ENCODE measurements at places on chromosomes 4 and X.

- DNase-seq = no peak
Observed at GRCh38 chr4:87055311-87055710, 120.5 kb downstream of the AFF1 start.

DNA sequence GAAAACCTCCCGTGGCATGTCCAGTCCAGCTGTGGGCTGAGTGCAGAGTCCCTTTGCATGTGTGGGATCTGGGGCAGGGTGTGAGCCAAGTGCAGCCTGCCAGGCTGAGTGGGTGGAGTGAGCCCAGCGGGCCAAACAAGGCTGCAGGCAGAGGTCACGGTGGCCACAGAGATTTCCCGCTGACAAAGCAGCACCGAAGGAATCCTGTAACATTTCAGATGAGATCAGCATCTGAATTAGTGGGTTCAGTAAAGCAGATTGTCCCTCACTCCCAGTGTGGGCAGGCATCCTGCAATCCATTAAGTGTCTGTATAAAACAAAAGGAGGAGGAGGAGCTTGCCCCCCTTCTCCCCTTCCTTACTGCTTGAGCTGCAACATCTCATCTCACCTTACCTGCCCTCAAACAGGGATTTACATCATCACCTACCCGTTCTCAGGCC lies 324.4 kb downstream of the FAT4 start:
- DNase-seq = no peak

DNA sequence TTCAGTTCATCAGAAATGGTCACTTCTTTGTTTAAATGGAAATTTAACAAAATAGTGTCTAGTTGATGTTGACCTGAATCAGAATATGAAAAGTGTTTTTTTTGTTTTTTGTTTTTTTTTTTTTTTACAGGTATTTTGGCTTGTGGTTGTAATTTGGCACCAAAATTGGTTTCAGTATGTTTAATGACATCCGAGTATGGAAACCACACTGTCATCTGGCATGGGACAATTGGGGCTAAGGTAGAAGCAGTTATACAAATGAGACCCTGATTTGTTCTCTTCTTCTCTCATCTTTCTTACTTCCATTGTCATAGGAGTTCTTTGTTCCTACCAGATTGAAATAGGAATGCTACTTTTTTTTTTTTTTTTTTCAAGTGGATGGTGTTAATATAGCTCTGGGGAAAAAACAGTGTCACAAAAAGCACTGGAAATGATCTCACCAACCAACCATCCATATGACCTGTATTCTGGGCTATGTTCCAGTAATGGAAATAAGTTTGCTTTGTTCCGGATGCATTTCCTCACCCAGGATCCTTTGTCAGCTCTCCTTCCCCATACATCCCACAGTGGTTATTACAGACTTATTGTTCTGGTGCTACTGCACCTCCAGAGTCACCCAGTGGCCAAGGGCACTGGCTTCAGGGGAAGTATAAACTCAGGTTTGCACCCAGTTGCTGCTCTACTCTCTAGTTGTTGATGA lies 95.8 kb downstream of the ATXN3L start:
- DNase-seq = no peak

- DNase-seq = no peak
Observed at GRCh38 chr4:108834835-108835384, 72.1 kb upstream of the ETNPPL start.

GRCh38 chr4:25030277-25031076 lies at the start of gene LGI2:
TSS of gene LGI2 (minus strand) at chr4:25030946. CDS start at chr4:25030693, 253 bp downstream.
- no peak for DNase-seq

DNA sequence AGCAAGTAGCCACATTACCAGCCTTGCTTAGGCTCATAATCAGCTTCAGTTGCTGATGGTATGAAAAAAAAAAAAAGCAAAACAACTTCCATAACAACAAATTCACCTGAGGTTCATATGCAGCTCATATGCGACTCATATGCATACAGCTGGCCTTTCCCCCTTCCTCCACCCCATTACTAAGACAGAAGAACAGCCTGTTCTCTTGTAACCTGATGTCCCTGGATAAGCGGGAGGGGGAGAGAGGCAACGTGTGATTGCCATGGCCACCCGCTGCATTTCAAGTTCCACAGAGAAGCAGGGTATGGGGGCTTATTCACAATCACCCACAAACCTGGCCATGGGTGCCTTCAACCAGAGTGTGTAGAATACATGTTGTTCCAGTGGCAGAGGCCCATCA lies 95.1 kb upstream of the DGKK start:
- DNase-seq = no peak

- no peak for DNase-seq
Observed at GRCh38 chrX:54991706-54992105, 2.3 kb downstream of the PFKFB1 start.

DNA sequence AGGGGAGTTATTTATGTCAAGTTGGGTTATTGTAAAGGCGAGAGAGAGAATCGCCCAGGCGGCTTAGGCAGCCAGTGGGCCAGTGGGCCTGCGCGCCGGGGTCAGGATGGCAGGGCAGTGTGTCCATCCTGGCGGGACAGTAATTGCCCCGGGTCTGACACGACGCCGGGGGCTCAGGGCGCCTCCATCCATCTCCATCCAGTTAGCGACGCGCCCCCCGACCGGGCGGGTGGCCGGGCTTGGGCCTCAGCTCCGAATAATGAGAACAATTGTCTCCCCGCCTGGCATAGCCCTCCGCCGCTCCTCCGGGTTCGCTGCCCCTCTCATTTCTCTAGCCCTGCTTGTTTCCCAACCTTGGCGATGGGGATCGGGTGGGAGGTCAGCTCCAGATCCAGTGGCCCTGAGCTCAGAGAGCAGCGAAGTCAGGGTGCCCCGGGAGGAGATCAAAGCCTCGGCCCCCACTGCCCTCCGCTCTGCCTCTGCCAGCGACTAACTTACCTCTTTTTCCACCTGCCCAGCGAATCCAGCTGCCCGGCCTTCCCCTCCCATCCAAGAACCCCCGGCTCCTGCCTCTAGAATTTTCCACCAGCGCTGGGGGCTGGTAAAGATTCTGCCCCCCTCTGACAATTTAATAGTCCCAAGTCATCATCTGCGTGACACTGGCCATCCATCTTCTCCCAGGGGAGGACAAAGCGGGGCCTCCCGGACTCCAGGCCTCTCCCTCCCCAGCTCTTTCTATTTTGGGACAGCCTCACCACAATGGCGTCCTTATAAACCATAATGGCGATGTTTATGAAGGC lies 56.9 kb upstream of the TMEM33 start:
- no peak for DNase-seq

DNA sequence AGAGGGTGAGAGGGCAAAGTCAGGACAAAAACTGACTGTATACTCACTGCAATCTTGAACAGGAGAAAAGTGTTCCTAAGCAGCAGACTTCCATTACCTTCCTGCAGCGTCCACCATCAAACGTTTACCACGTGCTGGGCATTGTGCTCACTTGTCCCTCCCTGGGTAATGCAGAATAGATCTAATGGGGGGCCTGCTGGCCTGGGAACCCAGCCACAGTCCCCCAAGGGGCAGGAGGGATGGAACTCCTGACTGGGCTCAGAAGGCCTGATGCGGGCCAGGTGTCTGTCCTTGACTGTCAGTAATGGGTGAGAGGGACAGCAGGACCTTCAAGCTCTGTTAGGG lies 37.6 kb upstream of the FAM156A start:
- DNase-seq = no peak

GRCh38 chr4:38752941-38753806 lies 29.6 kb downstream of the TLR10 start:
- DNase-seq = no peak

GRCh38 chr4:128354205-128354821 lies 66.7 kb upstream of the PGRMC2 start:
- no peak for DNase-seq

DNA sequence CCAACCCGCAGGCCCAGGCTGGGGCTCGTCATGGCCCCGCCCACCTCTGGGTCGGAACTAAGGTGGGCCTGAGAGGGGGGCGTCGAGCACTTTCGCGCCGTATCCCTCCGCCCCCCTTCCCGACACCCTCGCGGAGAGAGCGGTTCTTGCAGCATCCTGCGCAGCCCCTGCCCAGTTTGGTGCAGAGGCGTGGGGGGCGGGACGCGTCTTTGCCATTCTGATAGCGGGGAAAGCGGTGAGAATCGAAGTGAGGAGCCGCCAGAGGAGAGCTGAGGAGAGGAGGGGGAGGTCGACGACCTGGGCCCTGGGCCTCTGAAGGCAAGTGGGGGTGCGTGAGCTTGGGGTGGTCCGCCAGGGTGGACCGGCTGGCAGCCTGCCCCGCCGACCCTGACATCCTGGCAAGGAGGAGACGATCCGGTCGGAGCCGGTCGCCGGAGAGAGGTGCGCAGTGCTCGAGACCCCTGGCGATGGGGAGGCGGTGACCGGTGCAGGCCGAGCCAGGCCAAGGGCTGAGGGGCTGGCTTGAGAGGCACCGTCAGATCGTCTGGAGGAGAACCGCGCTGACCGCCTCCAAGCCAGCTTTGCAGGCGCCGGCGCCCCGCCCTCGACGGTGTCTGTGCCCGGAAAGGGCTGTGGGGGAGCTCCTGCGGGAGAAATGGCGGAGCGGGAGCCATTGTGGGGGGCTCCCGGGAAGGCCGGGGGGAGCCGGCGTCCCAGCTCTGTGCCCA lies 25.5 kb downstream of the GPRASP3 start:
- DNase-seq = no peak

DNA sequence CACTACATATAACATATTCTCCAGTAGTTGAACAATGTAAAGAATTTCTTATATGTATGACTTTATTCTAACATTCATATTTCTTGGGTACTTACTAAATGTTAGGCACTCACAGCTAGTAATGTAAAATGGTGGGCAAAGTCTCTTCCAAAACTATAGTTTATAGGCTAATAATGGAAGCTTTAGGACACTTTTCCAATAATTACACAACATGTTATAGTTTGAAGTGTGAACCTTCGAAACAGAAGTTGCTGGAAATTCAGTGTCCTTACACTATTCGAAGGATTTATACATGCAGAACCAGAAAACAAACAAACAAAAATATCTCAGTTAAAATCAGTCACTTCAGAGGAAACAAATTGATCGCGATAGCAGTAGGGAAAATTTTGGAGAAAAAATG lies 212.6 kb downstream of the DMD start:
- DNase-seq = no peak

GRCh38 chr4:107736037-107736436 lies 16.0 kb upstream of the PAPSS1 start:
- no peak for DNase-seq

DNA sequence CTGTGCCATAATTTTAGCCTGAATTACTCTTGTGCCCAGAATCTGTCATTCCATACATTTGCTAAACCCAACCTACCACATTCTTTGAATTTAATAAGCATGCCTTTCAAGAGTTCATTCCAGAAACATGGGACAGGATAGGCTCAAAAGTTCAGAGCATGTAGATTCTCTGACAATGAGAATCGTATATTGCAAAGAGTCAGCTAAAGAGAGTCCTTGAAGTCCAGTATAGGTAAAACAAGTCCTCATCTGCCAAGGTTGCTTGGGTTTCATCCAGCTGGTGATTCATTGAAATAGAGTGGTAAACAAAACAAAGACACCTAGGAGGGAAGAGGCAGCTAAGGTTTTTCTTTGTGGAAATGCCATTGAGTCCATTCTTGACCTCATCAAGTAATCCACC lies 249.3 kb upstream of the DIPK2B start:
- DNase-seq = no peak

- no peak for DNase-seq
Observed at GRCh38 chr4:110533940-110534339, 58.0 kb downstream of the ENPEP start.

DNA sequence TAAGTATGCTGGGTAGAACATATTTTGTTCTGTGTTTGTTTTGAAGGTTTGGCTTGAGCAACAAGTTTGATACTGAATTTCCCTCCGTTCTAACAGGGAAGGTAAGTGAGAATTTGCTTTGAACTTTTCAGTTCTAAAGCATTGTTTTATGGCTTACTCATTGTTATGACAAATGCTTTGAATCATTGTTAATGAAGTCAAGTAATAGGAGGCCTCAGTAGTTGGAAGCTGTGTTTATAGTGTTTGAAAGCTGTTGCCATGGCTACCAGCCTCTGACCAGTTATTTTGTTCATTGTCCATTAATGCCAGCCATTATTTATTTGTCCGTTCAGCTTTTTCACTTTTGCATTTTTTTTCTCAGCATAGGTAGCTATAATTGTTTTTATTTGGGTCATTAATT lies 14.4 kb downstream of the CHIC1 start:
- DNase-seq = no peak

DNA sequence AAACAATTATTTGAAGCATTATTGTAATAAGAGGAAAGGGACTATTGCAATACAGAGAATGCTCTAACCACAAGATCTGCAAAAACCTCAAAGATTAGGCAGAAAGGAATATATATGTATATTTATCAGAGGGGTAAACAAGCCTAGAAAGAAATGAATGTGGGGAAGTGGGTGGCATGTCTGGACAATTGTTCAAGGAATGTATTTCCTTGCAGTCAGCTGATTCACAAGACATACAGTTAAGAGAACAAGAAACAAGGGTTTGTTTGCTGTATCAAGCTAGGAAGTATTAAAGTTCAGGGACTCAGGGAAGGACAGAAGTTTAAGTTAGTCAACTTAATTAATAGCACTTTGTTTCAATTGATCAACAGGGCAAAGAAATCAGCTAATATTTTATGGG lies 514.7 kb downstream of the CENPC start:
- no peak for DNase-seq

GRCh38 chrX:129721870-129722269 lies 16.9 kb upstream of the XPNPEP2 start:
- no peak for DNase-seq

GRCh38 chr4:158219623-158220022 lies 9.3 kb downstream of the TMEM144 start:
- no peak for DNase-seq

DNA sequence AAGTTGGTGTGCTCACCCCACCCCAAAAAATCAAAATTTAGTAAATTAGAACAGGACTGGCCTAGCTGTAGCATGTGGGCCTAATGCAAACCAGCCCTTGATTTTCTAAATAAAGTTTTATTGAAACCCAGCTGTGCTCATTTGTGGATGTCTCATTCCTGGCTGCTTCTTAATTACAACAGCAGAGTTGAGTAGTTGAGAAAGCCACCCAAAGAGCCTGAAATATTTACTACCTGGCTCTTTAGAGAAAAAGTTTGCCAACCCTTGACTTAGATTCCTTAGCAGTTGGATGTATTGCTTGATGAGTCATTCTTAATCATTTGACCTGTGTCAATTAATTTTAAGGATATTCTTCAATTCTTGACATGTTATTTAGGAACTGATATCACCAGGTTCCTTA lies 168.3 kb upstream of the PUDP start:
- no peak for DNase-seq

- DNase-seq = no peak
Observed at GRCh38 chr4:184583738-184584502, 65.3 kb downstream of the CASP3 start.

GRCh38 chr4:32462944-32463343 lies 1742.8 kb downstream of the PCDH7 start:
- no peak for DNase-seq

DNA sequence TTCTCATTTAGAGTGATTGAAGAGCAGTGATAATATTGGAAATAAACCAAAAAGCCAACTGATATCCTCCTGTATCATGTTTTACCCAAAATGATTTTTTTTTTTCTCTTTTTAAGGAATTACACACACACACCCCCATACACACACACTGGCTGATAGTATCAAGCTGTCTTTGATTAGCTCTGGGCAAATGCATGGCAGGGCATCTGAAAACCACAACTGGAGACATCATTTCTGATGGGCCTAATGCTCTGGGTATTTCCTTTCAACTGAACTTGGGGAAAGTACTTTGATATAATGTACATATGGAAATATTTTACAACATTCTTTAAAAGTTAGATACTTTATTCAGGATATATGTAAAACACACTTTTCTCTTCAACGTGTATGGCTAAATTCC lies 14.2 kb upstream of the OSTC start:
- DNase-seq = no peak

- no peak for DNase-seq
Observed at GRCh38 chrX:132153166-132153565, 25.3 kb upstream of the FRMD7 start.

Data from stimulated activated CD4-positive, alpha-beta T cell treated with anti-CD3 and anti-CD28 coated beads, Interleukin-1b, Interleukin-23, amount 100 ng/mL, for 1 hour (primary cell).